ENCODE measurements at places on chromosomes 5 and 9. TPM values are rescaled to one million over a fixed set of nuclear protein-coding genes. Genes with fewer than 3 reads are reported as not detected.
A peak's percentile ranks its signal among the peaks of the same experiment; 100 is the strongest.

GRCh38 chr9:89143266-89143665 lies 35.4 kb downstream of the SHC3 start:
- no peak overlapping the region for H3K27ac ChIP-seq
- H3K4me1 ChIP-seq = peaks cover 10% of the 10 kb centered on the region
- no peaks in the 10 kb centered on the region for H3K36me3 ChIP-seq
- H3K4me3 ChIP-seq = no peak overlapping the region
- DNase-seq = no peak

DNA sequence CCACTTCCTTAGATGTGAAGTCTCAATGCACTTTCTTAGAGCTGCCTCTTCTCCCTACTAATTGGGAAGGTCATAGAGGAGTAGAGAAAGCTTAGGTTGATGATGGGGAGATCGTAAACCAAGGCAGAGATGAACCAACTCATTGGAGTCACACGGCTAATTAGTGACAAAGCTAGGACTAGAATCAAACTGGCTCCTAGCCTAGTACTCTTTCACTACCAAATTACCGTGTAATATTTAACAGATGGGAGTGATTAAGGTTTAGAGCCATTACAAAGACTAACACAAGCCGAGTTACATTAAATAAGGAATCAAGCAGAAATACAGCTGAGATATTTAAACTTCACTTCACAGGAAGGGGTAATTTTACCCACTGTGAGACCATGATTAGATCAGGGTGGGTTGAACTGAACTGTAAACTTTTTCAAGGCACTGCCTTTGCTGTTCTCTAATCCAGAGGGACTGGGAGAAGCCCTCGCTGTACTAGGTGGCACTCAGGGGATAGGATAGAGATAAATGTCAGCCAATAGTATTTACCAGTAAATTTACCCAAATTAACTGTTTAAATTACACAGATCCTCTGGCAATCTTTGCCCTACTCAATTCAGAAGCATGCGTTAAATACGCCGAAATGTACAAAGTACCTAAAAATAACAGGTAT lies 166.4 kb upstream of the PIK3R1 start:
- no peak for DNase-seq
- no peaks in the 10 kb centered on the region for H3K36me3 ChIP-seq
- no peaks in the 10 kb centered on the region for H3K27me3 ChIP-seq
- no peaks in the 10 kb centered on the region for H3K4me1 ChIP-seq
- H3K4me3 ChIP-seq = no peak overlapping the region

Gene CARD9
- total RNA-seq = not detected

GRCh38 chr5:61334868-61335615 lies 3.0 kb downstream of the ZSWIM6 start:
- no peaks in the 10 kb centered on the region for H3K27me3 ChIP-seq
- H3K36me3 ChIP-seq = no peaks in the 10 kb centered on the region
- H3K4me3 ChIP-seq = peak overlapping the region; percentile 93
- peak; percentile 64 for DNase-seq
- H3K4me1 ChIP-seq = peaks cover 32% of the 10 kb centered on the region
- H3K27ac ChIP-seq = no peak overlapping the region

- H3K27me3 ChIP-seq = no peaks in the 10 kb centered on the region
- no peaks in the 10 kb centered on the region for H3K36me3 ChIP-seq
- H3K27ac ChIP-seq = no peak overlapping the region
Observed at GRCh38 chr5:127306647-127307046, 16.1 kb downstream of the MEGF10 start.

- H3K4me3 ChIP-seq = no peak overlapping the region
- peaks cover under 1% of the 10 kb centered on the region for H3K36me3 ChIP-seq
- H3K27me3 ChIP-seq = no peaks in the 10 kb centered on the region
Observed at GRCh38 chr9:69078581-69078980, 43.0 kb downstream of the FXN start.

Data from stomach (tissue), 19 donors.